ENCODE measurements at places on chromosomes 16 and 17. TPM values are rescaled to one million over a fixed set of nuclear protein-coding genes. Genes with fewer than 3 reads are reported as not detected.

KRTAP2-3 gene
- not detected for total RNA-seq

TAC4 gene
- not detected for total RNA-seq

TBC1D3C gene
- 0.21 TPM for total RNA-seq

DNA sequence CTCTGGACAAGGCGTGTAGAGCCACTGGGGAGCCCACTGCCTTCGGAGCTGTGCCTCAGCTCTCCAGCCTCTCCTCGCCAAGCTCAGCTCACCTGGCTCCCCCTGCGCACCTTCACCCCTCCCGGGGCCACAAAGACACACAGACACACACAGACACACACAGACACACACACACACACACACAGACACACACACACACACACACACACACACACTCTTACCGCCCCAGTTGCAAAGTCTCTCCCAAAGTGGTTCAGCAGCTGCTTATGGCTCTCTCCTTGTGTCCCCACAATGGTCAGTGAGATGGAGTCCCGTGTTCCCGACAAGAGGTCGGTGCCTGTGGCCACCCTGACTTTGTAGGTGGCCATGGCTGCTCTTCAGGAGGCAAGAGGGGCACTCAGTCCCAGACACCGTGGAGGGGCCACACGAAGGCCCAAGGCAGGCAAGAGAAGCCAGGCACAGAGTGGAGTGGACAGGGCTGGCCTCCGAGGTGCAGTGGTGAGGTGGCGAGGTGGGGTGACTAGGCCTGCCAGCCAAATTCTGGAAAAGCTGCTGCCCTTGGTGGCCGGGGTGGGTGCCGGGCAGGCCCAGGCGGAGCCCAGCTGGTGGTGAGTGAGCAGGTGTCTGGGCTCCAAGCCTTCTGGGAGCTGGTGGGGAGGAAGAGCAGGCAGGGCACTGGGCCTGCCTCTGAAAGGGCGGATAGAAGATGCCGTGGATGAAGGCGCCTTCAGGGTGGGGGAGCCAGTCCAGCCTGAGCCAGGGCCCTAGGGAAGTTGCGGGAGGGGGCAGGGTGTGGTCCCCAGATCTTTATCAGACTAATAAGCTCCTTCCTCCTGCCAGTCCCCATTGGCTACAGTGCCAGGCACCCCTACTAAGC is at the start of gene ALOX12B:
Gene ALOX12B, minus strand, starts transcription at position 642 of the 877 bp plus-strand sequence. Its CDS starts 274 bp downstream, at position 368.
- no peak for DNase-seq

- DNase-seq: no peak
Observed at GRCh38 chr16:49701065-49701685, 154.7 kb downstream of the ZNF423 start.

DNA sequence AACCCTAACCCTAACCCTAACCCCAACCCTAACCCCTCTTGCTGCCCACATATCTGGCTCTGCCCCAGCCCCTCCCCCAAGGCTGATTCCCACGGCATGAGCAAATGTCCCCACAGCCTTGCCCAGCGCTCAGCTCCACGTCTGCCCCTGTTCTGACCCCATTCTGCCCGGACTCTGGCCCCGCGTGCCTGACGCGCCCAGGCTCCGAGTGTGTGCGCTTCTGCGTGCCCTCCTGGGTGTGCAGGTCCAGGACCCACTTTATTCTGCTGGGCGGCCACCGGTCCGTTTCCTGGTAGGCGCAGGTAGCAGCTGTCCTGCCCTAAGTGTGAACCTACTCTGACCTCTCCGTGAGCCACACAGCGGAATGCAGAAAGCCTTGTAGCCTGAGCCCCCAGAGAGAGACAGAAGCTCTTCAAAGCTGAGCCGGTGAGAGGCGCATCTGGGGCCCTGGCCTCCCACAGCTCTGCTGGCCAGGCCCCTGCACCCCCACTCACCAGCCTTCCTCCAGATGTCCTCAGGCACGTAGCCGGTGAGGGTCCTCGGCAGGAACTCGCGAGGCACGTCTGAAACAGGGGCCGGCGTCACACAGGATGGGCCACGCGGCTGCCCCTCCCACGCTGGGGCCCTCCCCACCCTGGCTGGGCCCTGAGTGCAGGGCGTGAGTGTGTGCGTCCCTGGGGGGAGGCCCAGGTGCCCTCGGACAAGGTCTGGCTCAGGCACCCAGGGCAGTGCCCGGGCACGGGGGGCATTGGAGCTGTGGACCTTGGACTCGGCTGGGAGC is 14.0 kb upstream of the PABPN1L start:
- DNase-seq: no peak

GRCh38 chr17:50529849-50530248 is 2.7 kb upstream of the EPN3 start:
- DNase-seq: no peak

- DNase-seq: no peak
Observed at GRCh38 chr16:88084881-88085280, 133.6 kb downstream of the BANP start.

- no peak for DNase-seq
Observed at GRCh38 chr17:79325709-79326430, 251.2 kb downstream of the ENGASE start.

DNA sequence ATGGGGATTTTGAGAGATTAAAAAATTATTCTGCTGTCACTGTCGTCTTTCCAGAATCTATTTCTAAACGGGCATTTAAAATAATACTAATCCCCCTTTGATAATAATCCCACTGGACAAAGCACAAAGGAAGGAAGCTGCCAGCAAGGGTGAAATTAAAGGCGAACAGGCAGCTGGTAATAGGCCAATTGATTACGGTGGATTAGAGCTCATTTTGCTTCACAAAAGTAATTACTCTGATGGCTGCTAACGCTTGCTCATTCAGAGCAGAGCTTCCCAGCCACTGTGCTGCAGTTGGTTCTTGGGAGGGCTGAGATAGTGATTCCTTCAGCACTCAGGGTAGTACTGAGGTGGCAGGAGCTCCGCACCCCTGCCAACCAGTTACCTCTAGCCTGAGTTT is 205.7 kb downstream of the SNX29 start:
- no peak for DNase-seq

DNA sequence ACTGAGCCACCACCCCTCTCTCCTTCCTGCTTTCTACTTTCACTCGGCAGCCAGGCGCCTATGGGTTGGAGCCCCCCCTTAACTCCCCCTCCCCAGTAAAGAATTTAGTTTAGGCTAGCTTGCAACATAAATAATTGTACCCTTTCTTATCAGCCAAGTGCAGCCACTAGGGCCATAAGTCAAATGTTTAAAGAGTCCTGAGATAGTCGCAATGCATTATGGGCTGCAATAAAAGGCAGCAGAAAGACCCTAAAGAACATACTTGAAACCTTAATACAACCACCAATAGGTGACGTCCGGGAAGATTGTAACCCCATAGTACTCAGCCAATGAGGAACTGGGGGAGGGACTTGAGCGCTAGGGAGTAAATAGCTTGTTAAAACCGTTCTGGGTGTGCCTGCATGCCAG is 40.5 kb downstream of the C16orf82 start:
- no peak for DNase-seq

GRCh38 chr17:37844158-37844976 is 79.8 kb upstream of the TBC1D3K start:
- DNase-seq: peak; percentile 70

DYNLRB2 gene
- total RNA-seq: not detected

MYADML2 gene
- not detected for total RNA-seq

GRCh38 chr16:2691491-2692248 is 9.3 kb downstream of the KCTD5 start:
- DNase-seq: no peak

Measured in activated CD8-positive, alpha-beta T cell treated with anti-CD3 and anti-CD28 coated beads, Interleukin-2, amount 10 ng/mL, durations not matched to agents 7 days and 5 days (primary cell).